Progenitor cell of endocrine pancreas (in vitro differentiated cells): ENCODE measurements at places on chromosomes 4 and X.

GRCh38 chr4:2592572-2592971, 56.1 kb downstream of the FAM193A start:
- no peak for DNase-seq

GRCh38 chr4:173345648-173346047, 11.5 kb upstream of the HMGB2 start:
- no peak for DNase-seq

DNA sequence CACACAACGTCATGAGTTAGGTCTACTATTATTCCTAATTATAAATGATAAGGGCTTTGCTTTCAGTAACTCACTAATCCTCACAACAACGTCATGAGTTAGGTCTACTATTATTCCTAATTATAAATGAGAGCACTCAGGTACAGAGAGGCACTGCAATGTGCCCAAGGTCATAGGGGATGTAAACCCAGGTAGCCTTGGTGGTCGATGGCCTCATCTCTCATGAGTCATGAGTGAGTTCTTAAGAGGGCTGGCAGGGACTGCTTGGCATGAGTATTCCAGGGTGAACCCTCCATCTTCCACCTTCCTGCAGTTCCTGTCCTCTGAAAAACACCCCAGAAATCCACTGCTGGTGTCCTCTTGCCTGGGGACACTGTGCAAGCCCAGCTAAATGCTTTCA, 317.1 kb downstream of the STK32B start:
- DNase-seq: no peak

GRCh38 chr4:175457956-175458355, 354.1 kb downstream of the GPM6A start:
- no peak for DNase-seq

- no peak for DNase-seq
These were observed 1449.2 kb downstream of the C4orf33 start for GRCh38 chr4:130545171-130545570.

GRCh38 chr4:15779306-15779705, 1.2 kb downstream of the CD38 start:
- DNase-seq: no peak

DNA sequence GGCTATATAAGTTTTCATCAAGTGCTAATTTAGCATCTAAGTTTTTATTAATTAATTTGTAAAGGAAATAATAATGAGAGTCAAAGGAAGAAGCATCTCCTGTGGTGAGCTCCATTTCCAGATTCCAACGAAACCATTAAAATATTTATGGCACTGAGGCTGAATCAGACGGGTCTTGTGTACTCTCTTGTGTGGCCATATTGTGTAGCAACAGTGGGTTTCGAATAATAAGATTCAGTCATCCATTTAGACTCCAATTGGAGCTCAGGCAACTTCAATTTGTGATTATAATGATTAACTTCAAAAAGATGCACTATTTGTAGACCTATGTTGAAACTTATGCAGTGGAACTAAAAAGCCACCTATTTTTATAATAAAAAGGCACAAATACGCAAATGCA, 82.4 kb downstream of the SNCA start:
- DNase-seq: no peak

- DNase-seq: no peak
These were observed 446.8 kb downstream of the ANKRD50 start for GRCh38 chr4:124265701-124266100.
